ENCODE measurements at places on chromosomes 3 and 15.

DNA sequence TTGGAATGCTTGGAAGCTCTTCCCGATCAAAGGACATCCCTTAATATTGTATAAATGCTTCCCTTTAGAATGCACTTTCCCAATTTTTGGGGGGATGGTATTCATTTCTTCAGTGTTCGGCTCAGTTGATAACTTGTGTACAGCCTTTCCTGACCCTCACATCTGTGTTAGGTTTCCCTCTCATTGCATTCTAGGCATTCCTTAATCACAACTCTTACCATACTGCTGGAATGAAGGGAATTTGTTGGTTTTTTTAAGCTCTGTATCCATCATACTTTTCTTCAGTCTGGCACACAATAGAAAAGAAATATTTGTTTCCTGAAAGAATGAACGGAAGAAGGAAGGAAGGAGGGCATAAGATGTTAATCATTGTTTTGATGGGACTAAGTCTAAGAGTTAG is 119.5 kb downstream of the CHST2 start:
- no peak for DNase-seq

DNA sequence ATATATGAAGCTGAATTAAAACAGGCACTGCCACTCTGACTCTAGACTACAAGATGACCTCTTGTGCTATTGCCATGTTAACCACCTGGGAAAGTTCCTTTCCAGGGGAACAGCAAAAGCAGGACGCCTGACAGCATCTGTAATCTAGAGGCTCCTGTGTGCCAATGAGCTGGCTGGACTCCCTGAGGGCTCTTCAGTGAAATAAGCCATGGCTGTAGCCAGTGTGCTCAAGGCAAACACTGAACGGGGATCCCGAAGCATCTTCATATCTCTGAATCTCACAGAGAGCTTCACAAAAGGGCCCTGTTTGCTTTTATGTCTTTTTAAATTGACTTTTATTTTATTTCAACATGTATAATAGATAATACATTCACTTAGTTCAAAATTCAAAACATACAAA is 57.2 kb downstream of the BFSP2 start:
- no peak for DNase-seq

- DNase-seq, result no peak
These were observed 12.6 kb upstream of the RNU6-1 start for GRCh38 chr15:67852418-67852817.

DNA sequence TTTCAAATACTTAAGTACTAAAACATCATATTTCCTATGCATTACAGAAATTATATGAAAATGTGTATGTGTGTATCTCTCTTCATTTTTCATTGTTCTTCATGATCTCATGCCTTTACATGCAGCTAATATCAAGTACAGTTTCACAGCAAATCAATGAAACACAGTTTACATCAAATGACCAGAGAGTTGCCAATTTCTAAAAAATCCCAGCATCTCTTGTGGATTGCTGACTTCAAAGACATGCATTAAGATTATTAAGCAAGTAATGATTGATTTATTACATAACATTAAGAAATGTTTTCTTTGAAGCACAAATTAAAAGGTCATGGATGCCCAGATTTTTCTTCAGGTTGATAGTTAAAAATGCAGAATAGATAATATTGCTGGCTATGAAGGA is 31.0 kb upstream of the TAFA4 start:
- no peak for DNase-seq

DNA sequence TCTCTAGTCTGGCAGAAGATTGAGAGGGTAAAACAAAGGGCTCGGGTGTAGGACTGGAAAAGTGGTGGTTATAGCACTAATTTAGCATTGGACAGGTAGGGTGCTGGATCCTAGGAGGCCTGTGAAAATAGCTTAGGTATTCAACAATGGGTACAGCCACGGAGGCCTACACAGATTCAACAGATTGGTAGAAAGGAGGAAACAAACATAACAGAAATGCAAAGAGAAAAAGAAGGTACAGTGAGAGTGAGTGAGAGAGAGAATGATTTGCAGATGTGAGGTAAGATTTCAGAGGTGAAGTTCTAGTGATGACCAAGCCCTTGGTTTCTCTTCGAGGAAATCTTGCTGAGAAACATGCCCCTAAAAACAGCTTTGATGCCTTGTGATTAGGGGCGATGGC is 37.9 kb downstream of the ADIPOQ start:
- no peak for DNase-seq

- DNase-seq, result no peak
These were observed 44.4 kb upstream of the B3GALNT1 start for GRCh38 chr3:161149529-161149928.

DNA sequence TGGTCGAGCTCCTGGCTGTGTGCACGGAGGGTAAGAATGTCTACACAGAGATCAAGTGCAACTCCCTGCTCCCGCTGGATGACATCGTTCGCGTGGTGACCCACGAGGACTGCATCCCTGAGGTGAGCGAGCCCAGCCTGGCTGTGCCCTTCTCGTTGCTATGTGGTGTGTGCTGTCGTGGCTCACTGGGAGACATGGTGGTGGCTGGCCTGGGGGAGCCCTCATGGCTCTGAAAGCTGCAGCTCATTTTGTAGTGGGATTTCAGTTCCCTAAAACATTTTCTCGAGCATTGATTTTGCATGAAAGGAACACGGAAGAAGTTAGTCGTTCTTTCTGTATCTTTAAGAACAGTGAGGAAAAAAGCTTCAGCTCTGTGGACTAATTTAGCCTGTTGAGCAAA is 200.5 kb downstream of the ITPR1 start:
- no peak for DNase-seq

DNA sequence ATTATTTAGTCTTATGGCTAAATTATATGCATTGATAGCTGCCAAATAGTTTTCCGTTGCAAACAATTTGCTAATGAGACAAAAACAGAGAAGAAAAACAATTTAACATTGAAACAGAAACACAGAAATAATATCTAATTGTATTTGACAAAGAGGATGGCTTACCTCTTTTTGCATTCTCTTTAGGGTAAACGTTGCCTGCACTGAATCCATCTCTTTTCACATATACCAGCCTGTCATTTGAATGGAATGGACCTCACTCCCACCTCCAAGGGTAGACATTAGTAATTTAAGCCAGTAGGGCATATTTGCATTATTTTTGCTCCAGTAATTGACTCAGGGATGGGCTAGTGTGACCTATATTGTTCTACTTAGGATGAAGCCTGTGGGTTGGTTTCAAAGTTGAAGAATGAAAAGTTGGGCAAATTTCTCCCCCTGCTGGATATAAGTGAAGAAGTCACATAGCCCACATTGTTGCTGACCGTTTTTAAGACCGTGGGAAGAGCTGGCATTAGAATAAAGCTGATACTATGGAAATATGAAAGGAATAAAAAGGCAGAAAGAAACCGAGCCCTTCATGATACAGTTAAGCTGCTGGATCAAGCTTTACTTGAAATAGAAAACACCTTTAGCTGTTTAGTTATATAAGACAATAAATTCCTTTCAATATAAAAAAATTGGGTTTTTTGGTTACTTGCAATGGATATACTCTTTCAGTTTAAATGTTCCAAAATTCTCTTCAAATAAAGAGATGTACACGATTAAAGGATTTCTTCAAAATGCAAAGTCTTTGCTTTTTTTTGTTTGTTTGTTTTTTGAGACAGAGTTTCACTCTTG is 26.9 kb downstream of the PIERCE2 start:
- no peak for DNase-seq

GRCh38 chr3:183114384-183115178 is 15.3 kb upstream of the MCCC1 start:
- no peak for DNase-seq

- no peak for DNase-seq
These were observed 2.3 kb downstream of the GLYCTK start for GRCh38 chr3:52289747-52290595.

DNA sequence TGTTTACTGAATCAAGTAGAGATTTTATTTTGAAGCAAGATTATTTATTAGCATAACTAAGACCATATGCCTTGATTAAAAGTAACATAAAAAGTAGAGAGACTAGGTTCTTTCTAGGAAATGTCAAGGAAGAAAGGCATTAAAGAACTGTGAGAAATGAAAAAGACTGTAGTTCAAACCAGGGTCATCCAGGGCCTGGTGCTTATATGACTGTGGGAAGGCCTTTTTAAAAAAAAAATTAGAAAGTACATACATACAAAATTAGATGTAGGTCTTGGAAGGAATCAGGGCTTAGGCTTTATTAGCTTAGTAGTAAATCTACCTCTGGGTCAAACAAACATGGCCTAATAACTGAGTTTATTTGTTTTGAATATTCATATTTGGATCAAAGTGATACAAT is 173.9 kb upstream of the TBL1XR1 start:
- no peak for DNase-seq

DNA sequence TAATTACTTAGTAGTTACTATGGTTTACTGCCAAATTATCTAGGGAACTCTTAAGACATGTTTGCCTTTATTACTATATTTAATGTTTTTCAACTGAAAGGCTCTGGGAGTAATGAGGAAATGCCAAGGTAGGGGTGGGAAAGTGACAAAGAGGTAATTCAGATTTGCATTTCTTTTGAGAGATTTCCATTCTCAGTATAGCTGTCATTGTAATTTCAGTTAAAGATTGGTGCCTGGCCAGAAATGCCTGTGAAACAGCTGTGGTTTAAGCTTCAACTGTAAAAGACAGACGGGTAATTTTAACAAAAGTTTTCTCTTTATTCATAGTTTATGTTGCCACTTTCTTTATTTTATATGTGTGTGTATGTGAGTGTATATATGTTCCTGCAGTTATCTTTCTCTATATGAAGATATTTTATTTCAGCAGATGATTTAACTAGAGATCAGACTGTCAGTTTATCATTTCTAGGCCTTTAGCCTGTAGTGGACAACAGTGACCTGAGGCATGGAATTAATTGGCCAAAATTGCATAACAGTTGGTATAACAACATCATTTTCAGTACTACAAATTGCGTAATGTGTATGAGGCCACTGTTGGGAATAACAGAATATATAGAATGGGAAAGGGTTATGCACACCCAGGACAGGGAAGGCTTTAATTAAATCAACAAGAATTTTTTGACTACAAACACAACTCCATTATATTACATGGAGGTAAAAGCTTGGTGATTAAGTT is 119.0 kb downstream of the BBX start:
- no peak for DNase-seq

DNA sequence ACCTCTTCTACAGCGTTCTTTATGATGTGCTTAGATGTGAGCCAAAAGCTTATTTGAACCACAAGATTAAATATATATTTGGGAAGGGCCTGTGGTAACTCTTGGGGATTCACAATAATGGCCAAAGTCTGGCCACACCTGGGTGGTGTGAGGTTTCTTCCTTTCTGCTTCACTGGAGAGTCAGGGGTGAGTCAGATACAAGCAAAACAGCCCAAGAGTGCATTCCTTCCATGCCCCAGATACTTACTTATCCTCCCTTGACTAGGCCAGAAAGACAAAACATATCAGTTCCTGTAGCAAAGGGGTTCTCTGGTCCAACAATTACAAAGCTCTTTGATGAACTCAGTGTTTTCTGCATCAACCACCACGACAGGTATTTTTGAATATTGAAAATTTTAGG is 941 bp downstream of the ZBED2 start:
- no peak for DNase-seq

DNA sequence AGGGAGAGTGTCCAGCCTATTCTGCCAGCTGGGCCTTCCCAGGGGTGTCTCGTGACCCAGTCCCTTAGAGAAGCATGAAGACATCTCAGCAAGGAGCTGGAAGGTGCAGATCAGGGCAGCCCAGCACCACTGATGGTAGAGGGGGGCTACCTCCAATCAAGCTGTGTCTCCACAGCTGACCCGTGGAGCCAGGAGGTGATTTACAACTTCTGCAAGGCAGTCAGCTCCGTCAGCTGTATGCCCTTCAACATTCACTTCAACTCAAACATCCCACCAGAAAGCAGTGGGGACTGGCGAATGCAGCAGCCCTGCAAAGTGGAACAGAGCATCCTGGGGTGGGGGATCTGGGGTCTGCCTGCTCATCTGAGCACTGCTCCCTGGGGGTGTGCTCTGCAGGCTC is 32.6 kb upstream of the FRG2C start:
- no peak for DNase-seq

GRCh38 chr15:89898146-89898545 is 4.4 kb upstream of the AP3S2 start:
- DNase-seq, result no peak

DNA sequence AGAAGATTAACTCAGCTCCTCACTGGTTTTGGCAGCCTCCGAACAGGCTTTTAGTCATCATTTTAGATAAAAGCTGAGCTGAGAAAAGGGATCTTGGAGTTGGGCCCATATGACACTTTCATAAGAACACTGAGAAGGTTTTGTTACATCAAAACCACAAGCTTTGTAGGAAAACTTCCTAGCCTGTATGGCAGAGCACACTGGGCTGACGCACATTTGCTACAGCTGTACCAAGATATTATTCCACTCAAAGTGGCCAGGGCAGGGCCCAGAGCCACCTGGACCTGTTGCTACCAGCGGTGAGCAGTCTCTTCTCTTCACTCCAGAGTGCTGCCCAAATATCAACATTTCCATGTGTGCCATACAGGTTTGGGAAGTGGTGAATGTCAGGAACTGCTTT is 160.5 kb upstream of the CCDC54 start:
- DNase-seq, result no peak

- DNase-seq, result no peak
These were observed 63.0 kb downstream of the TMEM44 start for GRCh38 chr3:194570235-194570634.

DNA sequence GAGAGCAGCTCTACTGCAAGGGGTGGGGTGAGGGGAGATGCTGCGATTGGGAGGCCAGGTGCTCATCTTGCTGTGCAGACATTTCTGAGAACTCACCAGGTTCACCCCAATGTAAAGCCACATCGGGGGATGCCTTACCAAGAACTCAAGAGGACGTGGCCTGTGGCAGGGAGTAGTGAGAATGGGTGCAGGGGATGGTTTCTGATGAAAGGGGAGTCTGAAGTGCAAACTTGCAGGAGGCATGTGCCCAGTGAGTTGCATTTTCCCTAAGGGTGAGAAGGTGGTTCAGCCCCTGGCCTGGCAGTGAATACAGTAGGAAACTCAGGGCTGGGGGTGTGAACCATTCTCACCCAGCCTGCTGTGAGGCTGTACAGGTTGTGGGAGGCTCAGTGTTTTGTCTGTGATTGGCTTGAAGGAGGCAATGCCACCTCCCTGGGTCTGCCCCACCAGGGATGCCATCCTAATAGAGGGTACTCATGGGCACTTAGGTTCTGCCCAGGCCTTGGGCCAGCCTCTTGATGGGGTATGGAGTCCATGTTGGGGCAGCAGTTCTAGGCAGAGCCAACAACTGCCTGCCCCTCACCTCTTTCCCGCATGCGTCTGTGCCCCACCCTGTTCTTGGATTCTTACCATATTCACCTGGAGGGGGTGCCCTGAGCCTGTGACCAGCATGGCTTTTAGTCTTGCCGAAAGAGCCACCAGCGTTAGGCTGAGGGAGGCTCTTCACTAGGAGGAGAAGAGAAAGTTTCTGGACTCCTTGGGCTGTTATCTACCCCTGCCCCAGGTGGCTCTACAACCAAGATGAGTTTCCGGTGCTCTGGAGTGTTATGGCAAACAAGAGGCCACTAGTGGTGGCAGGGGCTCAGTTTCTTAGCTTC is 4.5 kb downstream of the HEMK1 start:
- DNase-seq, result peak; percentile 7
